Stimulated activated CD4-positive, alpha-beta T cell treated with anti-CD3 and anti-CD28 coated beads, Interleukin-1b, Interleukin-23, amount 100 ng/mL, for 1 hour (primary cell): ENCODE measurements at places on chromosomes 2 and 18.

- DNase-seq, result no peak
Measured at GRCh38 chr2:126660971-126661370, 5.0 kb downstream of the GYPC start.

GRCh38 chr2:190182071-190182524 is 119.6 kb upstream of the MSTN start:
- DNase-seq, result no peak

DNA sequence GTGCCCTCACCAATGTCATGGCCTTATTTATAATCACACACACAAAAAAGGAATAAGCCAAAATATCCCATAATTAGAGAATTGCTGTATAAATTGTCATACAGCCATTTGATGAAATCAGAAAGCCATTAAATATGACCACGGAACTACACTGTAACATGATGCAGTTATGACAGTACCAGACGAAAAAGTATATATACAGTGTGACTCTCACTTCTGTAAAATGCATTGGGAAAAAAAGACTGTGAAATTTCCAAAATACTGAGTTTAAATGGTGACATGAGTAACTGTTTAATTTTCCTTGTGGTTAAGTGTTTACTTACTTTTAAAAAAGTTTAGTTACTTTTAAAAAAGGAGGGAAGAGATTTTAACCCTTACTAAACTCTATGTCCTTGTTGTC is 25.4 kb downstream of the UXS1 start:
- DNase-seq, result no peak

DNA sequence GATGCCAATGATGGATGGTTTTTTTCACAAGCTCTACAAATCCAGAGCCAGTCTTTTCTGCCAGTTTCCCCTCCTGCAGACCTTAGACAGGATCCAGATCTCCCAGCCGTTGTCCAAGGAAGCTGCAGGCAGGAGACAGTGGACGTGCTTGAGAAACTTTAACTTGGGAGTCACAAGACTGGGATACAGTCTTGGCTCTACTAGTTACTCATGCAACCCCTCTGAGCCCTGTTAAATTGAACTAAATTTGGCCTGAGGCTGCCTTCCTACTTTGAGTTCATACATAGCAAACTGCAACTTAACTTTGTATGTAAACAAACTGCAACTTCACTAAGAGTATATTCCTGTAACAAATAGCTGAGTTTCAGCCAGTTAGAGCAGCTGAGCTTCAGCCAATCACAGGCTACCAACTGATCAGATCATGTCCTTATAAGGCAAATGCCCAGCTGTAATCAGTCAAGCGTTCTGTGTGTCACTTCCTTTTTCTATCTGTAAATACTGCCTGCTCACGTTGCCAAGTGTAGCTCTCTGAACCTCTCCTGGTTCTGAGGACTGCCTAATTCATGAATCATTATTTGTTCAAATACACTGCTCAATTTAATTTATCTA is 140.9 kb downstream of the CAPN13 start:
- DNase-seq, result no peak

GRCh38 chr2:16303273-16303577 is 362.4 kb downstream of the CYRIA start:
- no peak for DNase-seq
